ENCODE measurements at places on chromosomes 3 and 15.

- peak; percentile 6 for DNase-seq
Measured at GRCh38 chr15:76678766-76679165, 226.4 kb downstream of the SCAPER start.

- DNase-seq = peak; percentile 74
Measured at GRCh38 chr3:185677146-185677829, 91.2 kb downstream of the SENP2 start.

DNA sequence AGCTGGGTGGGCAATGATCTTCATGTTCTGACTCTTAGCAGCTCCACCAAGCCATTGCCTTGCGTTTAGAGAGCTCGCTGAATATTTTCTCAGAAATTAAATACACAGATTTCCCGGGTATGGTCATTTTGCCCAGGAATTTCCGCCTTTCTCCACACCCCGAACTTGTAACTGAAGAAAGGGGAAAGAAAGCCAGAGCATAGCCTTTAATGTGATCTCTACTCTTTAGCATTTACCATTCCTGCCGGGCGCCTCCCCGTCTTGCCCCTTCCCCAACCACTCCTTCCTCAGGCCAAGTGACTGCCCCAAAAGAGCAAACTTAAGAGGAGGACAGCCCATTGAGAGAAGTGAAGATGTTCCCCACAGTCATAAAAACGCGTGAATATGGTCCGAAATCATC, 53.1 kb downstream of the LMCD1 start:
- no peak for DNase-seq

DNA sequence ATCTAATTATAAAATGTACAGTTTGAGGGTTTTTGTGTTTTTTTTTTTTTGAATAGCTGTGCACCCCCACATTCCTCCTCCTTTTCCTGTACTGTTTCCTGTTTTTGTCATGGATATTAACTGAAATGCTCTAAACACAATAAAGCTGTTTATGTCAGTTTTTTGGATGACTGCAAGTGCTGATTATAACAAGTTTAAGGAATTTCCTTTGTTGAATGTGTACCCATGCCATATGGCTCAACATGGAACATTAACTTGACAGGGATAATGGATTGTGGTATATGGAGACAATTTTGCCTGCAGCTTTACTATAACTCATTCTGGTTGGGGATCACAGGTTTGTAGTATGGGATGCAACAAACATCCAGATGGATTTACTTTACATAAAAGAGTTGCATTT, 216.4 kb downstream of the TCF12 start:
- DNase-seq = no peak

- no peak for DNase-seq
Measured at GRCh38 chr3:49026536-49026935, 2.7 kb downstream of the IMPDH2 start.
